ENCODE measurements at places on chromosomes 12 and 14. TPM values are rescaled to one million over a fixed set of nuclear protein-coding genes. Genes with fewer than 3 reads are reported as not detected.

Gene APPL2
- 26.6 TPM for total RNA-seq

Gene OAS2
- total RNA-seq = 4.8 TPM

Gene GPX2
- not detected for total RNA-seq

Gene PZP
- total RNA-seq = 1.2 TPM

Gene HOXC10
- total RNA-seq = not detected

Gene SERPINA10
- total RNA-seq = not detected

Gene TMEM253
- not detected for total RNA-seq

Gene GUCY2C
- not detected for total RNA-seq

Gene MYH6
- total RNA-seq = 0.06 TPM

Gene SMOC1
- total RNA-seq = 0.45 TPM

Gene ASCL1
- total RNA-seq = not detected

Gene AHNAK2
- 277 TPM for total RNA-seq

Gene RPL10L
- not detected for total RNA-seq

Gene CCDC177
- not detected for total RNA-seq

Gene SPSB2
- 10.8 TPM for total RNA-seq

Measured in esophagus muscularis mucosa (tissue), 4 donors.